Cerebellum (tissue), 4 donors: ENCODE measurements at places on chromosomes 6 and 20. TPM values are rescaled to one million over a fixed set of nuclear protein-coding genes. Genes with fewer than 3 reads are reported as not detected.

SOX18 gene
- total RNA-seq: 1.6 TPM

GRCh38 chr6:108543175-108543940, 17.4 kb upstream of the FOXO3 start:
- DNase-seq: no peak

RGS17 gene
- total RNA-seq: 60.7 TPM

DNA sequence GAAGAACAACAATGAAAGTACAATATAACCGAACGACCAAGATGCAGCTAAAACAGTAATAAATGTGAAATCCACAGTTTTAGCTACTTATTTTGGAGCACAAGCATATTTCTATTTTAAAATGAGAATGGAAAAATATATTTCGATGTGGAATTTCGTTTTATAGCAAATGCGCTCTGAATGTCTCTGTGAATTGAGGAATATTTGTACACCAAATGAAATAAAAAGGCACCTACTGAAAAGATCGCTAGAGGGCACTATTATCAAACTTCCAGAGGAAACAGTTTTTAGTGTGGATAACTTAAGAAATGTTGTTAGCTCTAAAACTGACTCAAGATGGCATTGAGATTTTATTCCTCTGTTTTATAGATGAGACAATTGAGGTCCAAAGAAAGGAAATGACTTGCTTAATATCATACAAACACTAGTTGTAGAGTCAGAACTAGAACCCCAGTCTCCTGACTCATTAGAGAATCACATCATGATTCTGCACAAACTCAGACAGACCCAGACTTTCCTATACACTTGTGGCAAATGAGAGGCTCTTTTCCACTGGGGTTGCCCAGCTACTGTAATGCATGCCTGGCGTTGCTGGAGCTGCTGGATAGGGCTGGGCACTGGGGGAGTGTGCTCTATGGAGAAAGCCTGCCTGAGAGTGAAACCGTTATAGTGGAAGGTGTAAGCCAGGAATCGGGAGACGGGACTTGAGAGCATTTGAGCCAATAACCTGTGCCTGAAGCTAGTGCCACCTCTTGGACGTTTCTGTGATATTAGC, 51.9 kb downstream of the GCLC start:
- DNase-seq: peak; percentile 42

GRCh38 chr20:40489886-40490285, 199.2 kb downstream of the MAFB start:
- no peak for DNase-seq

GRCh38 chr6:136766274-136766673, 26.0 kb downstream of the MAP3K5 start:
- DNase-seq: no peak
